ENCODE measurements at places on chromosomes 5 and 9.

DNA sequence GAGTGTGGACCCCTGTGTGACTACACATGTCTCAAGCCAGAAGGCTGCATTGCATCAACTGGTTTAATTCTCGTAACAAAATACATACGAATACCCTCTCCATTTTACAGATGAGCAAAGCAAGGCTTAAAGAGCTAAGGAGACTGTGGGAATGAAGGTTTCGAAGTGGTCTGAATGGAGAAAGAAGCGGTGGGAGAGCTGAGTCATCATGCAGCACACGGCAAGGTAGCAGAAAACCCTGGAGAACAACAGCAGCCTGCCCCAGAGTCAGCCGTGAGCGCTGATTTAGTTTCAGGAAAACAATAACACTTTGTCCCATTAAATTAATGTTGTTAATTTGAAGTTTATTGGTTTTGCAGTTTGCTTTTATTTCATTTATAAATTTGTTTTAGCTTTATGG is 223.8 kb downstream of the HSPA4 start:
- DNase-seq, result no peak

- peak; percentile 30 for DNase-seq
These were observed 102.7 kb upstream of the CACNA1B start for GRCh38 chr9:137774775-137775386.

DNA sequence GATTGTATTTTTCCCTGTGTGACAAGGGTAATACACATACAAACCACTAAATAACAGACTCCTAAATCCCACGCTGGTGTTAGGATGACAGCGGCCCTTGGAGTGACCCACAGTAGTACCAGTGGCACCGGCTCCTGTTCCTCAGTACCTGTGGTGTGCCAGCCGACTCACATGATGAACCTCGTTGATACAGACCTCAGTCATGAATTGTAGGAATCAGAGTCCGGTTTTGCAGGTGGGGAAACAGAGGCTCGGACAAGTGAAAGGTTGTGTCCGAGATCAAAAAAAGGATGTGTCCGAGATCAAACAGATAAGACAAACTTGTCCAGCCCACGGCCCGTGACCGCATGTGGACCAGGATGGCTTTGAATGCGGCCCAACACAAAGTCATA is 78.0 kb downstream of the AMBP start:
- no peak for DNase-seq

DNA sequence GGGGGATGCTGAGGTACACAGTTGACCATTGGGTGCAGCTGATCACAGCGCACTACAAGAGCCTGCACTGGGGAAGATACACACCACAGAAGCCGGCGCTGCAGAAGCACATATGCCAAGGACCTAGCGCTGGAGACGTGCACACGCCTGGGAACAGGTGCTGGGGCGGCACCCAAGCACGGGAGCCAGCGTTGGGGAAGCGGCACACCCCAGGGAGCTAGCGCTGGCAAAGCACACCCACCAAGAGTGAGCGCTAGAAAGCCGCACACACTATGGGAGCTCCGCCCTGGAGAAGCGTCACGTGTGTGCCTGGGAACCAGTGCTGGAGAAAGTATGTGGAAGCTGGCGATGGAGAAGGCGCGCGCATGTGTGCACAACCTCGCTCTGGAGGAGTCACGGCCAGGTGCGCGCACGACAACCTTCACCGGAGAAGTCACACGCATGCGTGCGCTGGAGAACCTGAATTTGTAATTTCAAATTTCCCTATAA is 4.5 kb downstream of the FANCC start:
- peak; percentile 89 for DNase-seq

DNA sequence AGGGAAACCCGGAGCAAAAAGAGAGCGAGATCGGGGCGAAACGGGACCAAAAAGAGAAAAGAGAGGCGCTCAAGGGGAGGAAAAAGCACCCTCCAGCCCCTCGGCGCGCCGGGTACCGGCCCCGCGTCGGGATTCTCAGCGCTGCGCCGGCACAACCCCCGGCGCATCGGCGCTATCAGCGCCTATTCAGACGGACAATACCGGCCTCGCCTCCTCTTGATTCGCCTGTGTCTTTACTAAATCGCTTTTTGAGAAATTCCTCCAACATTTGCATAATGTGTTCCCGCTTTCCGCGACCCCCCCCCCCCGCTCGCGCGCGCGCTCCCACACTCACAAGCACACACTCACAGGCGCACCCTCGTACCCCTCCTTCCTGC is 578 bp downstream of the LHX6 start:
- peak; percentile 50 for DNase-seq

- DNase-seq, result peak; percentile 49
These were observed 48.1 kb upstream of the OLFM1 start for GRCh38 chr9:135039266-135039870.

DNA sequence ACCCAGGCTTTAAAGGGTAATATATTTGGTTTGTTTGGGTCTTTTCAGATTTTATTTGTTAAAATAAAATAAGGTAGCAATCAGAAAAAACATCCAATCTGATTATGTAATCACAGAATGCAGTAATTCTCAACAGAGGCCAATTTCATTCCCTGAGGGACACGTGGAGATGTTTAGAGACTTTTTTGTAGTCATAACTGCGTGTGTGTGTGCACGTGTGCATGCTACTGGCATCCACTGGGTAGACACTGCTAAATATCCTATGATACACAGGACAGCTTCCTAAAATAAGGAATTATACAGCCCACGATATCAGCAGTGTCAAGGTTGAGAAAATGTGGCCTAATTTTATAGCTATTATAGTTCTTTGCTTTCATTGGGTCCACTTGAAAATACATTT is 180.8 kb upstream of the KLF9 start:
- no peak for DNase-seq

DNA sequence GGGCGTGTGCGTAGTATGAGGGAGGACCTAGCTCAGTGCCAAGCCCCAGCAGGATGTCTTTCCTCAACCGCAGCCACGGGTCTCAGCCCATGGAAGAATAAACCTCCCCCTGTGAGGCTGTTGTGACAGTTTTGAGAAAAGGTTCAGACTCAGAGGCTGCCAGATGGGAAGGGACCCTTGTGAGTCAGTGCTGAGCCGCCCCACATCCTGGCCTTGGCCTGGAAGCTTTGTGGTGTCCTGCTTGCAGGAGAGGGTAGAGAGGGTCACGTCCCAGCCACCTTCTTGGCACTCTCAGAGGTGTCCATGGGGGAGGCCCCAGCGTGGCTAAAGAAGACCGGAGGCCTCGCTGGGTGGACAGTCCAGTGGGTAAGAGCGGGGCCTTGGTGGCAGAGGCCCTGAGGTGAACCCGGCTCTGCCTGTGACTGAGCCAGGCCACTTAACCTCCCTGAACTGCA is 2.8 kb downstream of the GRHPR start:
- no peak for DNase-seq

- DNase-seq, result no peak
These were observed 15.5 kb upstream of the NAA35 start for GRCh38 chr9:85925493-85925892.

- no peak for DNase-seq
These were observed 124.3 kb upstream of the CXCL14 start for GRCh38 chr5:135703016-135703550.

DNA sequence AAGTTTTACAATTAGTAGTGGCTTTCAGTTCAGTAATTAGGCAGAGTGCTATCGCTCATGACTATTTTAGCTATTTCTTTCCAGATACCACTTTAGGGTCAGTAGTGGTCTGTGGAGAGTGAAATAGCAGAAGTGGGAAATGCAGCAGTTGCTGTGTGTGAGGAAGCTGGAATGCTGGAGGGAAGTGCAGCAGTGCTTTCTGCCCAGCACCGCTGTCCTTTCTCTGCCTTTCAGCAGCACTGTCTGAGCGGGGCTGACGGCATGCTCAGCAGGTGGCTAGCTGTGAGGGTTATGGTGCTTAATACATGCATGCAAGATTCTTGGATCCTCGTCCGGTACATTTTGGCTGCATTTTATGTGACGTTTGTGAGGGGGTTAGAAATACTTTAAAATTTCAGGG is 213.9 kb downstream of the PBX3 start:
- no peak for DNase-seq

DNA sequence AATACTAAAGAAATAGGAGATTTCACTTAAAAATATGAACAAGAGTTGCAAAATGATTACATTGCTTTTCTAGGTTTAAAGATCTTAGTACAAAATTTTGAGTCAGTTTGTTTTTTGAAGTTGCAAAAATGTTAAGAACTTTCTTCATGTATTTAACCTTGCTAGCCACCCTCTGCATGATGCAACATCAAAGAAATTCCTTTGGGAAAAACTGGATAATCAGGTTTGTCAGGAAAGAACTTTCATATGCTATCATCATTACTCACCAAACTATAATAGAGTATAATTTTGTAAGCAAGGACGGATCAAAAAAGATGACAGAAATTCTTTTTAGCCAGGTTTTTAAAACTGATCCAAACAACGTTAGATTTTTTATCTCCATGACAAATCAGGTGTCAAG is 116.9 kb upstream of the MRPS30 start:
- DNase-seq, result no peak

- no peak for DNase-seq
These were observed 100.4 kb downstream of the IRX2 start for GRCh38 chr5:2651116-2651515.

DNA sequence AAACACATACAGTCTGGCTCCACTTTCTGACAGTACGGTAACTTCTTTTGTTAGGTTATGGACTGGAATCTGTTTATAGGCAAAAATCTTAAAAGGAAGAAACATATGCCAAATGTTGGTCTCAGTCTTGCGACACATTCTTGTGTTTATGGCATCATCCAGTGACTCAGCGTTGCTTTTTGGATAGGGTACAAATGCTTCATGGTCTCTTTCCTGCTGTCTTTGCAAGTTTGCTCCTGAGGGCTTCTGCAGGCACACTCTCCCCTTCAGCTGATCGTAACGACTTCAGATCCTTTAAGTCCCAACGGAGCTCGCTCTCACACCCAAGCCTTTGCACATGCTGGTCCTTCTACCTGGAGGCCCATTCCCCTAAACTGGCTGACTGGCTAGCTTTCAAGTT is 23.6 kb upstream of the TNFSF8 start:
- DNase-seq, result no peak

DNA sequence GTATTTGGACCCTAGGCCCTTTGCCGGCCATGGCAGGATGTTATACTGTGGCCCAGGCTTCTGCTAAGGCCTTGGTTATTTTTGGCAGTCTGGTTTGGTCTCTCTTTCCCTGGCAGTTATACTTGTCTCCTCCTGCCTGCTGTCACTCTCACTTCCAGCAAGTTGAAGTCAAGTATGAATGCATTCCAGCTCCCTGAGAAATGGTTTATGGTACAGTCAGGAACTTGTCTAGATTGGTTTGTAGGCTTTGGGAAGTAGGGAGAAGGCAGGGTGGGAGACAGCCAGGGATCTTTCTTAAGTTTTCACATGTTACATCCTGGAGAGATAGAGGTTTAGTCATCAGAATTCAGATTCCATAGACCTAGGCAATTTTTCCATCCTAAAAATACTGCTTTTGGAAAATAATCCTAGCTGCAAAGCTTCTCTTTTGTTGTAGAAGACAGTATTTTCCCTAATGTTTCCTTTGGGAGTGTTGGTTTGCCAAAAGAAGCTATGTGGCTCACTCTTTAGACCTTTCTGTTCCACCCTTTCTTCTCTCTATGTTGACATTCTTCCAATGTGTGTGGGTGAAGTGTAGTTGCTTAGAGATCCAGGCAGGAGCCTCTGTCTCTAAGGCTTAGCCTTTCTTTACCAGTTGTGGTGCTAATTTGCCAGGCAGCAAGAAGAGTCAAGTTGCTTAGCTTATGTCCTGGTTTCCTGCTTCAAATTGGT is 2.5 kb upstream of the KDM3B start:
- DNase-seq, result no peak

DNA sequence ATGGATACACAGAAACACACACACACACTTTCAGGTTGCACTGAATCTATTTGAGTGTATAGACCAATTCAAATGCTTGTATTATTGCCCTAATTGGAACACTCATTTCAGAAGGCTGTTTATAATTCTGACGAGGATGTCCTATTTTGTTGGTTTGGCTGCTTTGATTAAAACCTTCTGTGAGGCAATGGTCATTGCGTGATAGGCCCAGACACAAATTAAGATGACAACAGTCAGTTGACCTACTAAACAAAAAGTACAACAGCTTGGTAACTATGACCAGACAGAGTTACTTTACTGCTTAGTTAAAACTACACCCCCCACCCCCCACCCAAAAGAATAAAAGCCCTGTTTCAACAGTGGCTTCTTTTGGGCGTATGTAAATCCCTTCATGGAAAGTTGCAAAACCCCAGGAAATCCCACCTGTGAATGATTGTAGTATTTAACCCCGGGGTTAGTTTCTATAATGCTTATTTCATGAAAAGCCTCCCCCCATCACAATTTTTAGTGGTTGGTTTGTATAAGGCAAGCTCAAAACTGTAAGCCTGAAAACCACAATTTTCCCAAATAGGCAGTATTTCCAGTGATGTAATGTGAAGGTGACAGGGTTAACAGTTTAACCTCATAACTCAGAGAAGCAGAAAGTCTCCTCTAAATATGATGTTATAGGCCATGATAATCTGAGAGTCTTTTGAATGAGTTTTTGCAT is 340.8 kb downstream of the FGF10 start:
- DNase-seq, result no peak

GRCh38 chr5:99305045-99305580 is 376.3 kb upstream of the CHD1 start:
- no peak for DNase-seq

- DNase-seq, result no peak
These were observed 45.3 kb upstream of the CDK5RAP2 start for GRCh38 chr9:120625222-120625621.

GRCh38 chr5:172908662-172909061 is 50.6 kb upstream of the RPL26L1 start:
- no peak for DNase-seq

GRCh38 chr5:59264639-59265245 is 628.8 kb downstream of the PDE4D start:
- DNase-seq, result peak; percentile 74

DNA sequence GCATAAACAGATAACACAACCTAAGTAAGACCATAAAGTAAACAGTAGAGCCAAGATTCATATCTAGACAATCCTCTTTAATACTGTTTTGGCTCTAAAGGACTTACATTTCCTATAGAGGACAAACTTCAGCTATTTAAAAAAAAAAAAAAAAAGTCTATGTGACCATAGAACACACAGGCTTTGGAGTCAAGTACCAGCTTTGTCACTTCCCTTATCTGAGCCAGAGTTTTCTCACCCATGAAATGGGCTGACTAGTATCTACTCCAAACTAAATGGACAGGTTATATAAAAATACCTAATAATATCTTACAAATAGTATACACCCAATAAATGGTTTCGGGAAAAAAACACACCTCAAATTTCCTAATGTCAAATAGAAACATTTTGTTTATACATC is 81.3 kb downstream of the STRBP start:
- DNase-seq, result no peak

DNA sequence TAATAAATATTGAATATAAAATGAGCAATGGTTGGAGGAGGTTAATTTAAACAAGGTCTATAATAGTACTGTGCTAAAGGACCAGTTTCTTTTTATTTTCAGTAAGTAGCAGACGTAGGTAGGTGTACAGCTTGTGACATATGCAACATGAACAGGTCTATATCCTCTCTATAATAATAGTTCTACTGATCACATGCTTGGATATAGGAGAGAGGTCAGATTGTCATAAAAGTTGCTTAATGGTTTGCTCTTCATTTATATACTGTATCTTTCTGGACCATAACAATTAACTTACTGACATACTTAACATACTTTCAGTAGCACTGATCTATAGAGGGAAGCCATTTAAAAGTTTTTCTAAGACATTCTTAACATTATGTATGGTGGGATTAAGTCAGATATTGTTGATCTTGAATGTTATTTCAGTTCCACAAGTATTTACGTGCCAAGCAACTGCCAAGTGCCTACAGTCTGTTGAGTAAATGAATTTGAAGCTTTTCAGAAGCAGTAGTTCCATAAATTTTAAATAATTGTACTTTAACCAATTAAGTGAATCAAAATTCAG is 68.0 kb downstream of the DENND4C start:
- DNase-seq, result no peak

- no peak for DNase-seq
These were observed 222.8 kb upstream of the KIF2A start for GRCh38 chr5:62083247-62083646.
